Cerebellar nuclear complex (tissue), 1 donor: ENCODE measurements at places on chromosomes 4 and X.

DNA sequence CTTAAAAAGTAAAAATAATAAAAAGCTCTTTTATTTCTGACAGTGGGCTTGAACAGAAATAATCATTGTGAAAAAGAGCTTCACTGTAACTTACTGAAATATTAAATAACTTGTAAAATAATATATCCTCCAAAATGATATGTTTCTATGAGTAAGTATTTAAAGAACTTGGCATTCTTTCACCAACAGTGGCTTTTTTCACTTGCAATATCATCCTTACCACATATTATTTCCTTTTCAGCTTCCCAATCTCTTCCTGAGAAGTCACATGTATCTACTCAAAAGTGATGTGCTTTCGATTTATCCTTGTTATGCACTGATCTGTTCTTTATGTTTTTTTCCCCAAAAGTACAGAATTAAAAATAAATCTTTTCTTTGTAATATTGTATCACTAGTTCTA, 2.2 kb upstream of the PCDH18 start:
- no peak for DNase-seq

- no peak for DNase-seq
Observed at GRCh38 chr4:143986180-143986579, 33.0 kb downstream of the GYPB start.

DNA sequence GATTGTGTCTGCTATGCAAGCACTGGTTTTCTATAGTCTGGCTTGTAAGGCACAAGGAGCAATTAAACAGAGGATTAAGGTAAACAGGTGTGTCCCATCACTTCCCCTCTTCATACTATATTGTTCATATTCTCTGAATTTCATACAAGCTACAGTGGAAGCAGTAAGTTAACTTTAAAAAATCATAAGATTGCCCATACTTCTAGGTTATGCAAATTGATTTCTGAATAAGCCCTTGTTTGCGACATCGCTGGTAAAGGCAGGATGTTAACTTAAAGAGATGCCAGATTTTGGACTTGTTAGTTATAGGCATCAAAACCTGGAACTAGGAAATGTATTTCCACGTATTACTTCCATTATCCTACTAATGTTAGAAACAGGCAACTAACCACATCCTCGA, 1.0 kb upstream of the TMEM131L start:
- no peak for DNase-seq

DNA sequence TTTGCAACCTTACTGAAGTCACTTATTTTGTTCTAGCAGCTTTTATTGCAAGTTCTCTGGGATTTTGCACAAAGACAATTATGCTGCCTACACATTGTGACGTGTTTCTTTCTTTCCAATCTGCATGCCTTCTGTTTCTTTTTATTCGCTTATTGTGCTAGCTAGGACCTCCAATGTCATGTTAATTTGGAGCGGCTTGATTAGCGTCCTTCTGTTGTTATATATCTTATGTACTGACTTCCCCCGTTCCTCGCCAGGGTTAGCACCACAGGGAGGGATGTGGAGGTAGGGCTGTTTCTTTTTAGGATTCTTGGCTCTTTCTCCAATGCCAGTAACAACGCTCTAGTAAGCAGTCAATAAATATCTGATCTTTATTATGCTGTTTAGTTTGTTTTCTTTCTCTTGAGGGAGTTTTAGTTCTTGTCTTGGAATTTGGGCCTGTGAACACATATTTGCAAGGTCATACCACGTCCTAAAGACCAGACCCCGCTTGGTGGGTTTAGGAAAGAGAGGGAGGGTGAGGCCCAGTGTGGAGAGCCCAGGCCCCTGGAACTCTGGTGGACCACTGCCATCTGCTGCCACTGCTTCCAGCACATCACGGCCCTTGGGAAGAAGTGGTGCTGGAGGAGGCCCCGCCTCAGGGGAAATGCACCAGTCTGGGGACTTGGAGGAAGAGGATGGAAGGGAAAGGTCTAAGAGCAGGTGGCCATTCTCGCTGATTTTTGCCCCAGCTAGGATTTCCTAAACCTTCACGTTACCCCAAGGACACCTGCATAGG, 129.1 kb downstream of the TRIML1 start:
- DNase-seq, result no peak

GRCh38 chr4:666436-666810, 7.7 kb downstream of the ATP5ME start:
- no peak for DNase-seq

DNA sequence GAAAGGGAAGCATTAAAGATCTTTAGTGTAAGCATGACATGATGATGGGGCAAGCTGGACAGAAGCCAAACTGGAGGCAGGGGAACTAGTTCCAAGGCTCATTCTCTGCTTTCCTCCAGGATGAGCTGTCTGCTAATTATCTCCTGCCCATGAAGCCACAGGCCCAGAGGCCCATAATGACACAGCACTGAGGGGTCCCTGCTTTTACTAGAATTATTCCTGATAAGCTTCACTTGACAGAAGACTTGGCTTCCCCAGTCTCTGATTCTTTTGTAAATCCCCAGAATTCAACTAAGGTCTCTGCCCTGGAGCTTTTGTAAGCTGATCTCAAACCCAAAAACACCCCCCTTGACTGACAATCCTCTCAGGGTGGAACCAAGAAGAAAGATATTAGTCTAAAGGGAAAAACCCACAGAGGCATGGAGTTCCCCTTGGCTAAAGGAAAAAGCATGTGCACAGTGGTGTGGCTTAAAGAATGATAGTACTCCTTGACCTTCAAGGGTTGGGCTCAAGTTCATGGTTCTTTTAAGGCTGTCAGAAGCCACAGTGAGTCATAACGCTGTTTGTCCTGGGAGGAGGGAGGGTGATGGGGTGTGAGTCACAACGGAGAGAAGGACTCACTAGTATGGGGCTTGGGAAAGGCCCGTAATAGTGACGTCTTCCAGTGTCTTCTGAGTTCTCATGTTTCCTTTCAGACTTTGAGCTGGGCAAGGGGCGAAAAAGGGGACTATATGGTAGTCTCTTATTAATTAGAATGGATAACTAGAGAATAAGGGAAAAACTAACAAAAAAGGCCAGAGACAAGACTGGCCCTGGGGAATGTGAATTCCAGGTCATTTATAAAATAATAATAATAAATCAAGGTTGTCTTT, 146.0 kb upstream of the CPEB2 start:
- no peak for DNase-seq

DNA sequence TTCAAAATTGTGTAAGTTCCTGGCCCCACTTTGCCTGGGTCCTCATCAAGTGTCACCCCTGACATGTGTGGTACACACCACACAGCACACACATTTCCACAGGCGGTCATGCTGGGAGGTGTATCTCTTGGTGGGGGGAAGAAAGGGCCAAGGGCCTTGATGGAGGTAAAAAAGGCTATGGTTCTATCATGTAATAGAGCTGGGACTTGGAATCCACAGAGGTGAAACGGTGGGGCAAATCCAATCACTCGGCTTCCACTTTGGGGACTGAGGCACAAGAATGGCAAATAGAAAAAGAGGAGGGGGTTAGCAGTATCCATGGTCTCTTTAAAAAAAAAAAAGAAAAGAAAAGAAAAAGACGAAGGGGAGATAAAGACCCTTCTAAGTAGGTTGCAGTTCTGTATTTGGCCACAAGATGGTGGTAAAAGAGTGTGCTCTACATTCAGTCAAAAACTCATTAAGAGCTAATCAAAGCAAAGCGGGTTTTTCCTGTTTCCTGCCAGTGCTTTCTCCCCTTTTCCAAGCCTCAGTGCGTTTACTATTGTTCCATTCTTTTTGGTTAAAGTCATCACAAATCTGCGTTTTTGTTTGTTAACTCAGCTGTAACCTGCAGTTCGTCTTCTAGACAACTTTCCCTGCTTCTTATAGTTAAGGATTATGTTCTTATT, 37.0 kb upstream of the ATP6AP2 start:
- no peak for DNase-seq

GRCh38 chr4:102564399-102565059, 63.4 kb downstream of the NFKB1 start:
- DNase-seq, result no peak

DNA sequence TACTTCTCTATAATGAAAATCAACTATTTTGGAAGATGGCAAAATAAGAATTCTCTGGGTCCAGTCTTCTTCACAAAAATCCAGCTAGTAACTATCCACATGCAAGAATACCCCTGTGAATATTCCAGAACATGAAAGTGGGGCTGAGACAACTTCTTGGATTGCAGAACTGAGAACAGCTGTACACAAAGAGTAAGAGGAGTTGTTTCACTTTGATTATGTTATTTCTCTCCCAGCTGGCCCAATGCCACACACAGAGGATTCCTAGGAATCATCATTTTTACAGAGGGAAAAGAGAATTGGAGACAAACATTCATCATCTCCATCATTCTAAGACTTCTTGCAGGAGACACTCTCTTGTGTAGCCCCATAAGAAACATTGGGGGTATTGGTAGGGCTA, 782.2 kb upstream of the LCORL start:
- DNase-seq, result no peak

DNA sequence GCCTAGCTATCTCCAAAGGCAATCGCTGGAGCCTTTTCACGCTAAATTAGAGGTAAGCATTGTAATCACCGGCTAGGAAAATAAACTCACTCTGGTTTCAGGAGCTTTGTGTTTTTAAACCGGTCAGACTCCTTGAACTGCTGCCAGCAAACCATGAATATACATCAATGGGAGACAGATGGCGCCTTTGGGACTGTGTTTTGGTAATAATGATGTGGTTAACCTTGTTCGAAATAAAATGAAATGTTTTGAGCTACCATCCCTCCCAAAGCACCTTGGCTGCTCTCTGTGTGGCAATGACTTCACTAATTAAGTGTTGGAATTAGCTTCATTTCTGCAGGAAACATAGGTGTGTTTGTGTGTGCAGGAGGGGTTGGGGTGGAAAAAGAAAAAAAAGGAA, 65.3 kb downstream of the CLNK start:
- DNase-seq, result no peak

DNA sequence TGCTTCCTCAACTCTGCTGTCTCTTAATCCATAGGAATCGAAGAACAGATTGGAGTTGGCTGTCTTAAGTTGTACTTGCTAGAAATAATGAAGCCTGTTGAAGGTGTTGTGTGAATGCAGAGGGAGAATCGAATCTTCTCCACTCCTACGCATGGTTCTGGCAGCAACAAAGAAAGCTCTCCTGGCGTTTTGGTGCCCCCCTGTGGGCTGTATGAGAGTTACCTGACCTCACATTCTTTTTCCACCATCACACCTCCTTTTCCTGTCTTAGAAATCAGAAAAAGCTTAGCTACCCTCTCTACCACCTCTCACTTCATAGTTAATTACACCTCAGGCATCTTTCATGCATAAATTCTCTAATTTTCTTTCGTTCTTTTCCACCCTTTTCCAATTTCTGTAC, 16.3 kb downstream of the KLF8 start:
- DNase-seq, result no peak

GRCh38 chrX:9351126-9351525, 113.7 kb upstream of the TBL1X start:
- DNase-seq, result no peak

DNA sequence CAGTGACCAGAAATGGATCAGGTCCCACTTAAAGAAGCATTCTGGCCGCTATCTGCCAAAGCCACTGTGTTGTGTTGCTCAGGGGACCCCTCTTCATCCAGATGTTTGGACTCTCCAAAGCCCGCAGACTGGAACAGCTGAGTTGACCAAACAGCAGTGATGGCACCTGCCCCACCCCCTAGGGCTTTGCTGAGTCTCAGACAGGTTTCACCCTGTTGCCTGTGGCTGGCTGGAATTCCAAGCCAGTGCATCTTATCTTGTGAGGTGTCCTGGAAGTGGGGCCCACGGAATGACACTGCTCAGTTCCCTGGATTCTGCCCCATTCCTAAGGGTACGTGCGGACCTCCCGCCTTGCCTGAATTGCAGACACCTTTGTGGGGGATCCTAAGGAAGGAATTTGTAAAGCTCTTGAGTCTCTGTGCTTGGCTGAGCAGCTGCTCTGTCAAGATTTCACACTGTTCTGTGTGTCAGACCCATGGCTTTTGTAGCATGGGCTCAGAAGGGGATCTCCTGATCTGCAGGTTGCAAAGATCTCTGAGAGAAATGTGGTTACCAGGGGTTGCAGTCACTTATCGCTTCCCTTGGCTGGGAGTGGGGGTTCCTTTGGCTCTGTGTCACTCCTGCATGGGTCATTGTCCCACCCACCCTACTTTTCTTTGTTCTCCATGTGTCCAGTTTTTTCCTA, 1707.9 kb upstream of the PCDH10 start:
- no peak for DNase-seq

DNA sequence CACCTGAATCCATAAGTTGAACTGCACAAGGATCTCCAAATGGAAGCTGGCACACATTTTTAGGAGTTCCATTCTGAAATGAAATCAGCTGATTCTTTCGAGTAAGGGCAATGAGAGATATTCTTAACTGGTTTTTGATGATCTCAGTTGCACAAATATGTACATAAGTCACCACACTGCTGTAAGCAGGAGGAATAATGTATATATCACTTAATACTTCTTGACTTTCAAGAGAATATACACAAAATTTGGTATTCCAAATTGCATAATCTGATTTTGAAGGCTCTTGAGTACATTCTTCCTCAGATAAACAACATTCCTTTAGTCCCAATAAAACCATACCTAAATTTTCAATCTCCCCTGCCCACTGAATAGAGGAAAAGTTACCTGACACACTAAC, 8.2 kb downstream of the FANCB start:
- DNase-seq, result no peak

DNA sequence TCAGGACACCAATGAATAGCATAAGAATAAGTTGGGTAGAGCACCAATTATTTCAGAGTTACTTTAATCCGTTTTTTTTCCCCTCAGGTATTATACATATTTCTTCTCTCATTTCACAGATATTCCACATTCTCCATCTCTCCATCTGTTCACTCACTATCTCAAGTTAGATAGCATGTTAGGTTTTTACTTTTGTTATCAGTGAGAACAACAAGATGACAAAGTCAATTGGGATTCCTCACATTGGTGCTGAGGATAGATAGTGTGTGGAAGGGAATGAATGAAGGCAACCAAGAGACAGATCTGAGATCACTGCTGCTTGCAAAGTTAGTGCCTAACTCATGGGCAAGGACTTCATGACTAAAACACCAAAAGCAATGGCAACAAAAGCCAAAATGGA, 112.0 kb upstream of the ETNPPL start:
- no peak for DNase-seq

GRCh38 chrX:105822138-105823091, at the start of gene NRK:
Gene NRK (plus strand): TSS chrX:105822539. CDS start chrX:105822846, 307 bp downstream.
- DNase-seq, result no peak

DNA sequence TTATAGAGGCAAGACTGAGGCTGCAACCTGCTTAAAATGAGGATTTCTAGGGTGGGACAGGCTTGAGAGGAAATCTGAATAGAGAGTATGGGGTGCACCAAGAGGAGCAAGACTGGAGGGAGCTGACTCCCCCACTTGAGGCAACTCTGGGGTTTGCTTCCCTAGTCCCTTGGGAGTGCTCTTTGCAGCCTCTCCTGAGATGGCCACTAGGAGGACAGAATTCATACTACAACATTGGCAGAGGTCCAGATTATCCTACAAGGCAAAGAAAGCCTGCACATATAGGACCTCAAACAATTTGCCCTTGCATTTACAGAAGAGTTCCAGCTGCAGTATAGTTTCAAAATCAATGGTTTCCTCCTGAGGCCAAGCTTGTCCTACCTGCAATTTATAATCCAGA, 830.9 kb downstream of the TECRL start:
- no peak for DNase-seq
